ENCODE measurements at places on chromosomes 2 and 18.

DNA sequence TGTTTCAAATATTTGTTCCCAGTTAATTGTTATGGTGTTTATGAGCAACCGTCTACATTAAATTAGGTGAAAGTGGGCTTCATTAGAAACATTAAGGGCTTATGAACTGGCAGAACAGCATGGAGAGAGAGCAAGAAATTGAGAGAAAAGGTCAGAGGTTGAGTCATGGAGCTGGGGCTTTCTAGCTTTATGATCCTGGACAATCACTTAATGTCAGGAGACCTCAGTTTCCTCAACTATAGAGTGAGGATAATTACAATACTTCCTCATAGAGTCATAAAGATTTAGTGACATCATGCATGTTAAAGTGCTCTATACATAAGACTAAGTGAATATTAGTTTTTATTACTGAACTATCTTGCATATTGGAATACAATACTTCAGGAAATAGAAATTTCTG is 83.9 kb downstream of the PLCL1 start:
- no peak for DNase-seq

- no peak for DNase-seq
Observed at GRCh38 chr2:20123871-20124594, 72.6 kb upstream of the LAPTM4A start.

DNA sequence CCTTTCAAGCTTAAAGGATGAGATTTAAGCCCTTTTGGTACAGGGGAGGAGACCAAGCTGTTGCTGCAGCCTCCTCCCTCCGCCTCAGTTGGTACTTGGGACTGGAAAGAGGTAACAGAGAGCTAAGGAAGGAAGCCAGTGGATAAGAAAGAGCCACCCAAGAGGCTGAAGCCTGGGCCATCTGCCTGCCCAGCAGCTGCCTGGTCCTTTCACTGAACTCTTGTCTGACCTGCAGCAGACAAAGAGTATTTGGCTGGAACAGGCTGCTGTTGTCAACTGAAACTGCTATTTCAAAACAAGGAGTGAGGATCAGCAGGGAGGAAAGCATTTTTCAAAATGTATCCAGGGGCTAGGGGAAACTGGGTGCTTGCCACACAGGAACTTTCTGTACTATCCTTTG is 30.3 kb downstream of the TNS1 start:
- DNase-seq, result no peak

GRCh38 chr2:215401896-215402379 is 33.9 kb downstream of the FN1 start:
- DNase-seq, result no peak

DNA sequence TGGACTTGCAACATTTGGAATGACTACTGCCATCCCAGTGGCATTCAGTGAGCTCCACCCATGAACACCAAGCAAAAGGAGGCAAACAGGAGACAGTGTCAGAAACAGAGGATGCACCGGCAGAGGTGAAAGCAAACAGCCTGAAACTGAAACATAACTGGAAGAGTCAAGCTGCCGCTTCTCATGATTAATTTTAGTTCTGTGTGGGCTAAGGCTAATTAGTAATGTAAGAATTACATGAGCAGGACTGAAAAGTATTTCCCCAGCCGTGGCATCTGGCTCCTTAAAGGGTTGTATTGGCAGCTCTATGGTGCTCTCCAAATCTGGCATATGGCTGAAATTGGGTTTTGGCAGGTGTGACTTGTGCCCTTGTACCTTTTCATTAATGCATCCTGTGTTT is 1108.1 kb downstream of the TSN start:
- no peak for DNase-seq

DNA sequence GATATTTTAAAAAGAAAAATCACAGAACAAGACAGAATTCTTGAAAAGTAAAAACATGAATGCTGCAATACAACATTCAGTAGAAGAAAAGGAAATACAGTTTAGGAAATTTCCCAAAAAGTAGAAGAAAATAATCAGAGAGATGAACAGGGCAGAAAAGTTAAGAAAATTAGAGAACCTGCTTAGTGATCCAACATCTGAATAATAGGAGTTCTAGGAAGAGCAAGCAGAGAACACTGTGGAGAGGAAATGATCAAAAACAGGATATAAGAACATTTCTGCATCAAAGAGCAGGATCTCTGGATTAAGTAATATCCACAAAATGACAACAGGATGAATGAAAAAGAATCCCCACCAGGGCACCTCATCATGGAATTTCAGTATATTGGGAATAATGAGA is 8.8 kb upstream of the FHOD3 start:
- no peak for DNase-seq

DNA sequence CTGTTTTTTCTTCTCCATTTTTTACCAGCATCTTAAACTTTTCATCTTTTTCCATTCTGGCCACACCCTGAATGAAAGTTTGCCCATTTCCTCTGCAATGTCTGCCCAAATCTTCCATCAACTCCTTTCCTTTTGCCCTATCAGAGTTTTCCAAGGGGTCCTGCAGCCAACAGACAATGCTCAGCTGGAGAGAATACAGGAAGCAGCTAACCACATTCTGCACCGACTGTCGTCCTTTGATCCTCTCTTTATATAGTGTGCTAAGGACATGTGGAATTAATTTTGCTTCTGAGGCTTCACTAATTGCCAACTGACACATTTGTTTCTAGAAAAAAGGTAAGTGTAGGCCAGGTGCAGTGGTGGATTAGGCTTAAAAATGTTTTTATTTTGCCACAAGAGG is 50.5 kb upstream of the DLX2 start:
- no peak for DNase-seq

GRCh38 chr2:149858901-149859634 is 271.5 kb upstream of the MMADHC start:
- no peak for DNase-seq

GRCh38 chr2:111966241-111966640 is 67.8 kb downstream of the MERTK start:
- no peak for DNase-seq

GRCh38 chr18:5166606-5167280 is 30.3 kb downstream of the AKAIN1 start:
- no peak for DNase-seq

GRCh38 chr2:20065885-20066602 is 14.6 kb upstream of the LAPTM4A start:
- no peak for DNase-seq

DNA sequence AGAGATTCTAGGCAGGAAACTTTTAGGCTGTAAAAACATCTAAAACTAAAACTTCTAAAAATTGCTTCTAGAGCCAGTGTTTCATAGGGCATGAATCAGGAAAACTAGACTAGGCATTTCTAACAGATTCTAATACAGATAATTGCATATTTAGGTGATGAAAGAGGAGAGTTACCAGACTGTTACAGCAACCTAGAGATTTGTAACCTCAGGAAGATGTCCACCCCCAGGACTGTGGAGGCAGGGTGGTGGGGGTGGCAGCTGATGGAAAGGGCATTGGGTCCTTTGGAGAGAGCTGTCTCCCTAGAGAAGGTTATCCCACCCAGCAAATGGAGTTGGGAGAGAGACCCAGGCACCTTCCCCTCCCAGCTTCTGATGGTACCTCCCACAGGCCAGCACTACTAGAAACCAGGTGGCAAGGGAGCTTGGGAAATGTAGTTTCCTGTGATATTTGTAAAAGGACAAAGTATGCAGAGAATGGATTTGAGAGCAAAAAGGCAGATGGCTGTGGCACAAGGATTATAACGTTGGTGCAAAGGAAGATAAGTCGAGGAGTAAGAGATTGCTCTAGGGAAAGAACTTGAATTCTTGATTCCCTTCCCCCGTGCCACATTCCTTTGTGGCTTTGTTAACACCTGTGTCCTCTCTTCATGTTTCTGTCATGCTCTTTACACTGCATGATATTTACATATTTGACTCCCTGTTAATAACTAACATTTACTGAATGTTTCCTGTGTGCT is 75.6 kb upstream of the MGAT5 start:
- DNase-seq, result no peak

DNA sequence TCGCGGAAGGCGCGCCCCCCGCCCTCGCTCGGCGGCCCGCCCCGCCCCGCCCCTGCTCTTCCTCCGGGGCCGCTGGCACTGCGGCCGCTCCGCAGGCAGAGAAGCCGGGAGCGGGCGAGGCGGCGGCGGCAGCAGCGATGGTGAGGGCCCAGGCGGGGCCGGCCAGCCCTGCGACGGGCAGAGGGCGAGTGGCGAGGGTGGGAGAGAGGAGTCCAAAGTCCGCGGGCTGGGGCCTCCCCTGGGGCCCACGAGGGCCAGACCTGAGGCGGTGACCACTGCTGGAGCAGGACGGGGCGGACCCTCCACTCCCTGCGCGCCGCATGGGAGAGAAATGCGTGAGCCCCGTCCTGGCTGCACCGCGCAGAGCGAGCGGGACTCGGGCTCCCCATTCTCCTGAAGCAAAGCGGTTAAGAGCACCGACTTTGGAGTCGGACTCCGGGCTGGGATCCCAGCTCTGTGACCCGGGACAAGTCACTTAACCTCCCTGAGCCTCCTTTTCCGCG is at the start of gene VAMP5:
Gene VAMP5, plus strand, starts transcription at position 78 of the 503 bp plus-strand sequence. Its CDS starts 60 bp downstream, at position 138.
- no peak for DNase-seq

DNA sequence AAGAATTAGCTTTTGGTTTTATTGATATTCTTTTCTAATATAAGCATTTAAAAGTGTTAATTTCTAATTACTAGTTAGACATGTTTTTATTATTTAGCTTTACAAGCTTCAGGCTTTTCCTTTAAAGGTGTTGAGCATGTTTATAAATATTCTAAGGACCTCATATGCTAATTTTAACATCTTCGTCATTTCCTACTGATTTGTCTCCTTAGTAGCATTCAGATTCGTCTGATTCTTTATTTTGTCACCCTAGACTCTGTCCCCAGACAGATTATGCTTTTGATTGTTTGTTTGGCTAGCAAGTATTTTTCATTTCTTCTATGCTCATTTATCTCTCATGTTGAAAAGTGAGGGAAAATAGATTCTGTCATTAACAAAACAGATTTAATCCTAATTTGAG is 51.7 kb downstream of the EIF5B start:
- DNase-seq, result no peak

- no peak for DNase-seq
Observed at GRCh38 chr2:41836948-41837347, 210.9 kb upstream of the PKDCC start.

GRCh38 chr18:10002280-10002679 is 88.5 kb downstream of the VAPA start:
- DNase-seq, result no peak

DNA sequence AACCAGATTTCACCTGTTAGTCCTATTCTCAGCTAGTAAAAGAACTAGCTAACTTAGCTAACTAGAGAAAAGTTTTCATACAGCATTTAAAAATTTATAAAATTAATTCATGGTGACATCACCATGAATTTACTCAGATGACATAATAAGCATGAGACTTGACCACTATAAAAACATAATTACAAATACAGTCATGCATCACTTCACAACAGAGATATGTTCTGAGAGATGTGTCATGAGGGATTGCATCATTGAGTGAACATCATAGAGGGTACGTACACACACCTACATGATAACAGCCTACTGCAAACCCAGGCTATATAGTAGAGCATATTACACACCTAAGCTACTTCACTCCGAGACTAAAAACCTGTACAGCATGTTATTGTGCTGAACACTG is 481.3 kb upstream of the CHAC2 start:
- no peak for DNase-seq

GRCh38 chr2:6627316-6627715 is 238.4 kb downstream of the CMPK2 start:
- no peak for DNase-seq

DNA sequence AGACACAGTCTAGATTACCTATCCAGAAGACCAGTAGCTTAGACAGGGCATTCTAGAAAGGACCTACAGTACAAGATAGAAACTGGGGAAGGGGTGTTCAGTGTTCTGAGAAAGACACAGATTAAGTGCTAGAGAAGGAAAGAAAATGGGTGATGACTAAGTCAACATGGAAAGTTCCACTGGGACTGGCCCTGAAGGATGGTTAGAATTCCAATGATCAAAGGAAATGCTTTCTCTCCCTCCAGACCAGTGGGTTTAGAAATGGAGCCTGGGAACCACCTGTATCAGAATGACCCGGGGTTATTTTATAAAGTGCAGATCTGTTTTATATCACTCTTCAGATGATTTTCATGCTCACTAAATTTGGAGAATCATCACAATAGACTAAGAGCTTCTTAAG is 5.8 kb upstream of the COLEC12 start:
- no peak for DNase-seq

GRCh38 chr2:2831633-2832032 is 500.6 kb upstream of the MYT1L start:
- DNase-seq, result no peak

DNA sequence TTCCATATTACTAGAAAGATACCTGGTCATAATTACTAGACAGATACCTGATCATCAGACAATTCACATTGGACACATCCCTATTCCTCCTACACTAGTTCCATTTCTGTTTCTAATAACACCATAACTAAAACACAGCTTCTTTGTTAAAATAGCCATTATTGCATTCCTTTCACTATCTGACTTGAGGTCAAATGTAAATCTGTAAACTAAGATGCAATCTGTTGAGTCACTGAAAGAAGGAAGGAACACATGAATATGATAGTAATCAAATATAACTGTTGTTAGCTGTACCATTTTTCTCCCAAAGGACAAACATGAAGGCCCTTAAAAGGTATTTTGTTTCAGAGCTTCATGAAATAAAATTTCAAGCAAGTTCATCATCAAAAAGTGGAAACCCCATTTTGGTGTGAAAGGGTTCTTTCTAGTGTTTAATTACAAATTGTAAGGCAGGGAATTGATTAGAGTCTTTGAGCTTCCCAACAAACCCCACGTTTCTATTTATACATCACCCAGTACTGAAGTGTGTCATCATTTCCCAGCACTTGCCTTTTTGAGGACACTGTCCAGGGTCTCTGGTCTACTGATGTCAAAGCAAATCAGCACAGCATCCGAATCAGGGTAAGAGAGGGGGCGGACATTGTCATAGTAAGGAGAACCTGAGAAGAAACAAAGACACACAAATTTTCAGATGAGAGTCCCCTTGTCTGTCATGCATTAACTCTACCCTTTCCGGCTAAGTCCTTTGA is 13.0 kb downstream of the RND3 start:
- DNase-seq, result no peak

- no peak for DNase-seq
Observed at GRCh38 chr2:205763708-205764211, 81.5 kb downstream of the NRP2 start.

GRCh38 chr2:224910574-224910925 is 131.7 kb downstream of the DOCK10 start:
- no peak for DNase-seq

DNA sequence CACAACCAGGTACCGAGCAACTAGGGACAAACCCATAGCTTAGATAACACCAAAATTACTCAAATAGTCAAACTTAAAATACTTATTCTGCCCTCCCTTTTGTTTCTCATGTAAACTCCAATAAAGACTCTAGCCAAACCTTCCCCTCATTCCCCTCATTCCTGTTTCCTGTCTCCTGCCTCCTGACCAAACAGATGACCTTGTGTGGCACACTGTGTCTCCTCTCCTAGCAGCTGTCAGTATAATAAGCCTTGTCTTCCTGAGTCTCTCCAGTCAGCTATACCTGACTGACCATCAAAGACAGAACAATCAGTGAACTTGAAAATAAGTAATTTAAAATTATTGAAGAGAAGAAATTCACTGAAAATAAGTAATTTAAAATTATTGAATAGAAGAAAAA is 14.3 kb downstream of the SULT1C4 start:
- no peak for DNase-seq
